ENCODE measurements at places on chromosomes 12 and 14. TPM values are rescaled to one million over a fixed set of nuclear protein-coding genes. Genes with fewer than 3 reads are reported as not detected.

Gene LRRIQ1
- polyA plus RNA-seq, result 5.0 TPM

GRCh38 chr12:102512523-102512922, 32.2 kb upstream of the IGF1 start:
- DNase-seq, result no peak

DNA sequence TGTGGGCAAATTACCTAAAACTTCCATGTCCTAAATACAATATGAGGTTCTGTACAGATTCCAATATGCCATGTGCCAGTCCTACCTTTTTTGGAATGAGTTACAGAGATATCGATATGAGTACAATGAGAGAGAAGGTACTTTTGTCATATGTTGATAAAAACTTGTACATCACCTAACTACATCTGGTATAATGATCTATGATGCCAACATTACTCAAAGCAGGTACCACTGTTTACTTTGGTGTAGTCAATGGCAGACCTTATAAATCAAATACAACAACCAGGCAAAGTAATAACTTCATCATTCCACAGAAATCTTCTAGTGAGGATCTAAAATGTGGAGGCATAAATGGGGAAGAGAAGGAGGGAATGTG, 12.7 kb downstream of the TEP1 start:
- no peak for DNase-seq

GRCh38 chr12:29149691-29150281, 708 bp downstream of the FAR2 start:
- no peak for DNase-seq

GRCh38 chr12:113698510-113698858, 226.8 kb upstream of the LHX5 start:
- DNase-seq, result no peak

Data from left renal pelvis (tissue), 4 donors.